ENCODE measurements at places on chromosomes 7 and 10.

DNA sequence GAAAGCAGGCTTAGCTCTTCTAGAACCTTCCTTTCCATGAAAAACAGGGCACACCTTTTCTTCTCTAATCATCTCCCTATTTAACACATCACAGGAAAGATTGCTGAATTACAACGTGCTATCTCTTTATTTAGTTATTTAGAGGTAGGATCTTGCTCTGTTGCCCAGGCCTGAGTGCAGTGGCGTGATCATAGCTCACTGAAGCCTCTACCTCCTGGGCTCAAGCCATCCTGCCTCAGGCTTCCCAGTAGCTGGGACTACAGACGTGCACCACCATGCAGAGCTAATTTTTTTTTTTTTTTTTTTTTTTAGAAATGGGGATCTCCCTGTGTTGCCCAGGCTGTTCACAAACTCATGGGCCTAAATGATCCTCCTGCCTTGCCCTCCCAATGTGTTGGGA lies 251.2 kb downstream of the PRPF18 start:
- DNase-seq, result no peak

DNA sequence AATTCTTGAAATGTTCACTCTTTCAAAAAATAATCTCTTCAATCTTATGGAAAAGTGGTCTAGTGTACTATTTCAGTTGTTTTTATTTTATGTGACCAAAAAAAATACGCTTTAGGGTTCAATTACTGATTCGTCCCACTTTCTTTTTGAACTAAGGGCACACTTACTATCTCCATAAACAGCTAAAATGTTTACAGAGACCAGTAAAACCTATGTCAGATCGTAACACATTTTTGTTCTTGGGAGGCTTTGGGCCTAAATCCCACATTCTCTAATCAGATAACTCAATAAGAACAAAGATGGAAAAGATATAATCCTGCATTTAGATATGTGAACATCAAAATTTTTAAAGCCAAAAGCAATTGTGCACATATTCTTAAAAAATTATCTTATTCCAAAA lies 29.8 kb upstream of the EPC1 start:
- no peak for DNase-seq

DNA sequence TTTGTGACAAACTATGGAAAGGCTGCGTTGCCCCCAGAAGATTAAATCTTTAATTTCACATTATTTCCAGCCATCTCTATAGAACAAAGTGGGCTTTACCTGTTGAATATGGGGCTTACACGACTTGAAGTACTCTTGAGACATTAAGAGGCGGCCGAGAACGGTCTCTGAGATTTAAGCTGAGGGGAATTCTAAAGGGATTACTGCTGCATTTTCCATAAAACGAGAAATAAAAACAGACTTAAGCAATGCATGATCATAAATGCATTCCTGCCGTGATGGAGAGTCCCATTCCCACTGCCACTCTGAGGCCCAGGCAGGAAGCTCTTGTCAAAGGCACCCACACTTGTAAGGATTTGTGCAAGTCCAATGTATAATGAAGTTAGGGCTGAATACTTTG lies 329.7 kb upstream of the SHH start:
- DNase-seq, result no peak

- DNase-seq, result no peak
These were observed 7.3 kb upstream of the TRIP6 start for GRCh38 chr7:100859856-100860255.

- DNase-seq, result no peak
These were observed 346.2 kb upstream of the AOAH start for GRCh38 chr7:37070471-37070870.

DNA sequence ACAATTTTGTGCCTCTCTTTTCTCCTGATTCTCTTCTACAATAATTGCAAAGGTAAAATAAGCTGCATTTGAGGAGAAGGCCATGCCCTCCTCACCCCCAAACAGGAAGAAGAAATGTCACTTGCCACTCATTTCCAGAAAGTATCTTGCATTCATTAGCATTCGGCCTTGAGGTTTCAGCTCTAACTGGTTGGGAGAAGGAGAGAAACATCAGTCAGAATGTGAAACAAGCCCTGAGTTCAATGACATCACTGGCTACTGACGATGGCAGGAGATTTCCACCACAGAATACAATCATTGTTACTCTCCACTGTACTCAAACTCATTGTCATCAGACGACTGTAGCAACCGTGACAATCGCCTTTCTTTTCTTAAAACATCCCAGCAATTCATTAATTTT lies 72.8 kb downstream of the PRKCQ start:
- DNase-seq, result no peak

GRCh38 chr7:132743974-132744373 lies 167.7 kb upstream of the PLXNA4 start:
- no peak for DNase-seq

GRCh38 chr10:84175436-84175835 lies 1.8 kb downstream of the GPR15LG start:
- no peak for DNase-seq

DNA sequence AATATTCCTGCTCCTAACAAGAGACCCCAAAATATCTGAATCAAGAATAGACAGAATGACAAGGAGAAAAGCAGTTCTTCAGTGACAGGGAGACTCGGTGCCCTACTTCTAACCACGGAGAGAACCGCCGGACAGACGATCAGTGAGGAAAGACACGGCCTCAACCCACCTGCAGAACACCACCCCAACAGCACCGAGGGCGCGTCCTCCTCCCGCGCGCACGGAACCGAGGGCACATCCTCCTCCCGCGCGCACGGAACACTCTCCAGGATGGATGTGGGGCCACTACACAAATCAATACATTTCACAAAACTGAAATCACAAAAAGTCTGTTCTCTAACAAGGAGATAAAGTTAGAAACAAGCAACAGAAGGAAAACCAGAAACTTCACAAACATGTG lies 9.7 kb upstream of the ADAM8 start:
- no peak for DNase-seq

DNA sequence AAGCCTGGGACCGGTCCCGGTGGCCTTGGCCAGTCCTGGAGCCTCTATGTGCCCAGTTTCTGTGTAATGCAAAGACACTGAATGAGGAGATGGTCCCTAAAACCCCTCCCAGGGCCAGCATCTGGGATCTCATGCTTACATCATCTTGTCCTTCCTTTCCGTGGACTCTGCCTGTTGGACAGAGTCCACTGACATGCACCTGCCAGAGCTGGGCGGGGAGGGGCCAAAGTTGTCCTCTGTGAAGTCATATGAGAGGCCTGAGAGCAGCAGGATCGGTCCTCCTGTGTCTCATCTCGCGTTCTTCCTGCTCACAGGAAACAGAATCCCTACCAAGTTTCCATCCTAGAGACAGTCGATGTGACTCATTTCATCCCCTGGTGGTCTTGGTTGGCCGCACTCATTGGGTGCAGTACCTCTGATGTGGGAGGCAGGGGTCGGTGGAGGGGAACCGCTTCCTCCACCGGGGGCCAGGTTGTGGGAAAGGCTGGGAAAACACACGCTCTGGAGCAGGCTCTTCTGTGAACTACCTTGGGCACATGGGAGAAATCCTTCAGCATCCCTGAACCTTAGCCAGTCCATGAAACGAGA lies 389.6 kb upstream of the PODXL start:
- DNase-seq, result no peak

GRCh38 chr10:6843481-6843881 lies 263.4 kb upstream of the PRKCQ start:
- peak; percentile 28 for DNase-seq

GRCh38 chr7:36958111-36958733 lies 233.9 kb upstream of the AOAH start:
- DNase-seq, result no peak

DNA sequence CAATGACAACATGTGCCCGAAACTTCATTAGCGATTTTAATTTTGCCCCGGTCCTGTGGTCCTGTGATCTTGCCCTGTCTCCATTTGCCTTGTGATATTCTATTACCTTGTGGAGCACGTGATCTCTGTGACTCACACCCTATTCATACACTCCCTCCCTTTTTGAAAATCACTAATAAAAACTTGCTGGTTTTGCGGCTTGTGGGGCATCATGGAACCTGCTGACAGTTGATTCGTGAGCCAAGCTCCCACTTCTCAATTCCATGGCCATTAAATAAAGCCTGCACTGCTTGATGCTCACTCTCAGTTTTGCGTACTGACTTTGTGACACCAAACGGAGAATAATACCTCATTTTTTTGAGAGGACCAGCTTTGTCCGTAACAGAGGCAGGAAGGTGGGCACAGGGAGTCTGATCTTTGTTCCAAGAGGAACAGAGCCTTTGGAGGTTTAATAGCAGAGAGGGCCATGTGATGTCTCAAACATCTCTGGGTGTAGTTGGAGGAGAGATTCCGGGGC lies 3.8 kb upstream of the ADAMTS14 start:
- DNase-seq, result no peak

DNA sequence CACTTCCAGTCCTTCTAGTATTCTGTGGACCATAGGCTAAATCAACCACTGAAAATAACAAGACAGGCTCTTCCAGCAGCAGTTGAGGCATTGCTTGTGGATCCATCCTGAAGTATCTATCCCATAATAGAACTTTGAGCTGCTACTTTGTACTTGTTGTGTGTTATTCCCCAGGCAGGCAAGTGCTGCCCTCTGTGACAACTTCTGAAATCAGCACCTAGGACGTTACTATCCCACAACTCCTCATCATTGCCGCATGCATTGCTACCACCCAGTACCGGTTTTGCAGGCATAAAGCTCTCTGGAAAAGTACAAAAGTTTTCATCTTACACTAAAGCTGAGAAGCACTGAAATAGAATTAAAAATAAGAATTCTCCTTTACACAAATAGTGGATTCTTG lies 145.3 kb downstream of the HTR7 start:
- DNase-seq, result no peak

DNA sequence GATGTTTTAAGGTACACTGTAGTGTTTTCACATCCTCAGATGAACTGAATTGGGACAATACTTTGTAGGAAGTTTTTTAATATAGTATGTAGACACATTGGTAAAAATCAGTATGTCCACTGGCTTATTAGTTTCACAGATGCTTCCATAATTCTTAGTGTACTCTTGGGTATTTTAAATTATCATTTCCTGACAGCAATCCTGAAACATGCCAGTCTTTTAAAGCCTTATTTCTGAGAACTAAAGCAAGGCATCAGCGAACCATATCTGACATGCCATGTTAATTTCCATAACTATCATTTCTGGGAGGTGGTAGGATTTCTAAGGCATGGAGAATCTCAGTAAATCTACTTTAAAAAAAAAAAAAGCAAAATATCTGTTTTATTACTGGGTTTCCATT lies 266.4 kb downstream of the ADK start:
- no peak for DNase-seq

Measured in A673 (cell line).